ENCODE measurements at places on chromosomes 2 and 18.

GRCh38 chr2:47309952-47310800 lies 92.8 kb upstream of the MSH2 start:
- no peak for DNase-seq

DNA sequence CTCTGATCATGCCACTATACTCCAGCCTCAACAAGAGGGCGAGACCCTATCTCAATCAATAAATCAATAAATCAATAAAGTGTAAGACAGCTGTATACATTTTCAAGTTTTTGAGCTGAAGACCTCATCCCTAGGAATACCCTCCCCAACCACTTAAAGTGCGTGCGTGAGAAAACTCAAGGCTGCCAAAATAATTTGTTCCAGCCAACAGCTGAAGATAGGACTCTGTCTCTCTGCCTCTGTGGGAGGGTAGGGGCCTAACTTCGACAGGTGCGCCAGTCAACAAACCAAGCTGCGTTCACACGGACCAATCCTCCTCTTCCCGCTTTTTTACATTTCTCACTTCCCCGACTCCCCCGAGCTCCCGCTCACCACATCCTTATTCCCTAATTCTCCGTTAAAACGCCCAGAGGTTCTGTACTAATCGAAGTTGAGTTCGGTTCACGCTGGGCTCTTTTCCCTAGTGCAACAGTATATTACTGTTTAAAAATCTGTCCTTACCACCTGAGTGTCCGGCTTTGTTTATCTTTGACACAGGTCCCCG lies 618 bp downstream of the POLR2D start:
- DNase-seq: no peak

DNA sequence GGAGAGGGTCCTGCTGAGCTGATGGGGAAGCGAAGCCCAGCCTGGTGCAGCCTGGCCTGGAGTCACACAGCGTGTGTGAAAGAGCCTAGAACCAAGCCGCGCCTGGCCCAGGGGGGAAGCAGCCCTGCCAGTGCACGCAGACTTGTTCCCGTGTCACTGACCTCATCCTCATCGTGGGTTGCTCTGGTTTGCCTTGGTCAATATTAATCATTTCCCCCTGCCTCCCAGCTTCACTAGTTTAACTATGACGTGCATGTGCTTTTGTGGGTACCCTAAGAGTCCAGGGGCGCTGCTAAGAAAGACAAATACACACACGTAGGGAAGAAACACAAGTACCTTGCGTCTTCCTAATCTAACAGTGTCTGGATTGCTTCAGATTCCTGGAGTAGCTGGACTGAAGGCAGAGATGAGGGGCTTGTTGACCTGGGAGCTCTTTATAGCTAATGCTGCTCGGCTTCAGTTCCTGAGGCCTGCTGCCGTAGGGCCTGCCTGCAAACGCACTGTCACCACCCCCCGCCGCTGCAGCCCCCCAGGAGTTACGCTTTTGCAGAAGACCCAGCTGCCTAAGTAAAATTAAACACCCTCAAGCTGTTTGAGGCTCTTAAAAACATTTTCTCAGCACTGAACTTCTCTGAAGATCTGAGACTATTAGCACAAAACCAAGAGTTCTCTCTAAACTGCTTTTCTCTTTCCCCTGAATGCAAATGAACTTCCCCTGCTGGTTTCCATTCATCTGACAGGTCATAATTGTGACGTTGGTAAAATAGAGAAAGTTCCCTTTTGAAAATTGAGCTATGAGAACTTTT lies 159.2 kb downstream of the FAM210A start:
- no peak for DNase-seq

DNA sequence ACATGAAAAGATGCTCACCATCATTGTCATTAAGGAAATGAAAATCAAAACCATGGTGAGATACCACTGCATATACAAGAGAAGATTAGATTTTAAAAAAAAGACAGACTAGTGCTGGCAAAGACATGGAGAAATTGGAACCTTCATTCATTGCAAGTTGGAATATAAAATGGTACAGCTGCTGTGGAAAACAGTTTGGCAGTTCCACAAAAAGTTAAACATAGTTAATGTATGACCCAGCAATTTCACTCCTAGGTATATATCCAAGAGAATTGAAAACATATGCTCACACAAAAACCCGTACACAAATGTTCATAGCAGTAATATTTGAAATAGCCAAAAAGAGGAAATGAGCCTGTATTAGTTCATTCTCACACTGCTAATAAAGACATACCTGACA lies 33.7 kb upstream of the MBOAT2 start:
- DNase-seq: peak; percentile 20

DNA sequence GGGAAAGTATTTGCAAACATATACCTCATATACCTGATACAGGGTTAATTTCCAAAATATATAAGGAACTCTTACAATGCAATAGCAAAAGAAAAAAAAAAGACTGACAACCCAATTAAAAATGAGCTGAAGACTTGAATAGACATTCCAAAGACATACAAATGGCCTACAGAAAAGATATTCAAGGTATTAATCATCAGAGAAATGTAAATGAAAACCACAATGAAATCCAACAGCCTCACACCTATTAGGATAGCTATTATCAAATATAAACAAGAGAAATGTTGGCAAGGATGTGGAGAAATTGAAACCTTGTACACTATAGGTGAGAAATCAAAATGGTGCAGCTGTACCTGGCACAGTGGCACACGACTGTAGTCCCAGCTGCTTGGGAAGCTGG lies 25.7 kb downstream of the NR4A2 start:
- DNase-seq: no peak

DNA sequence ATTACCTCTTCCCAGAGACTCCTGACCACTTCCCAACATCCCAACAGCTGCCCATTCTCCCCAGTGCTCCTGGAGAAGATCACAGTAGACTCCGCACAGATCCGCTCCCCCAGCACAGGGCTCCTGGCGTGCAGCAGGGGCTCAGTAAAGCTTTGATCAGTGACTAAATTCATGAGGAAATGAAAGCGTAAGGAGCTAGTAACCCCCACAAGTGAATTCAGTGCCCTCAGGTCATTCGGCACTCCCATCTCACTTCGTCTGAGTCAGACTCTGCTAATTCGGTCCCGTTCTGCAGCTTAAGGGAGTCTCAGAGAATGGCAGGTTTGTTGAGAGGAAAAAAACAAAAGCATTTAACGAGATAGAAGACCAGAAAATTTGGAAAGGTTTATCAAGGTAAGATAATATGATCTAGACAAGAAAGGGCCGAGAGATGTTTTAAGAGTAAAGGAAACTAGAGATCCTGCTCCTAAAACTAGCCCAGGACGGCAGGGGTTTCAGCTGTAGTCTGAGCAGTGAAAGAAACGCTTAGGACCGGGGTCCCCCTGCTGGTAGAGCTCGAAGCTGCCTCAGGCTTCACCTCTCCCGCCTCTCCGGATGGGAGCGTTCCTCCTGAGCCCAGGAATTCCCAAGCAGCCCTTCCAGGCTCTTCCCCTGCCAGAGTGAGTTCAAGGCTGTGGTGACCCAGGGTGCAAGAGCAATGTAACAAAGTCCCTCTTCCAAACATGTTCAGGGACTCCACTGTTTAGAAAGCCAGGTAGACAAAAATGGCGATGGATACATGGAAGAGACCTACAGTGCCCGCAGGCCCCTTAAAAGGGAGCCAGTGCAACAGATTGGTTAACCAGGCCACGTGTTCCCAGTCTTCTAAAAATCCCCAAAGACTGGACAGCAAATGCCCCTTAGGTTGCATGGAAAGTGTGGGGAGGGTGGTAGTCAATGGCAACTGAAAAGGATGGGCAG lies 127.3 kb downstream of the DNER start:
- peak; percentile 22 for DNase-seq

DNA sequence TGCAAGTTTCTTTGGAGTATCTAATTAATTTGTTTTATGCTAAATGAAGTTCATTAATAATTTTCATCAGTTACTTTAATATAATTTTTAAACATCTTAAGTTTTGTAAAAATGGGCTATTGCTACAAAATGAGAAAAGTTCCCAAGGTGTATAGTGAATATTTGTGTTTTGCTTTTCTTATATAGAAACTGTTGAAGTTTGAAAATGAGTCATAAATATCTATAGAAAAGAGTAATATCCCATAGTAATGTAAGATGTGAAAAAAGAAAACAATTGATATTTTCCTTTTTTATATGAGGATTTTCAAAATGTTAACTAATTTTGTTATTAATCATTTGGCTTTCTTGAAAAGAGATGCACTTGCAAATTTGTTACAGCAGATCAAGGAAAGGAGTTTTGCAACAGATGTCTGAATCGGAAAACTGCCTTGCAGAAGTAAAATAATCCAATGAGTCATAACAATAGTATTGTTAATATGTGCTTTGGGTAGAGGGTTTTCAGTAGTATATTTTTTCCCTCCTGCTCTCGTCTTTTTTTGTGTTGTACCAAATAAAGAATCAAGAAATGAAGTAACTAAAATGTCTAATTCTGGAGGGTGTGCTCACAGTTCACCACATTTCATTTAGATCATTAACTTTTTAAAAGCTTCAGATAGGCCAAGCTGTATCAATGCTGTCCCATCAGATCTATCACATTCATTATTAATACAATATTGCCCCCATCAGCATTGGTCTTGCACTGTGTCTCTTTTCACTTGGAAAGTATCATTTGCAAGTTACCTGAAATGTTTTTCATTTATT lies 15.5 kb downstream of the DUSP19 start:
- DNase-seq: no peak

- no peak for DNase-seq
These were observed 66.2 kb upstream of the LCLAT1 start for GRCh38 chr2:30380824-30381223.

- DNase-seq: no peak
These were observed 2.1 kb downstream of the EFR3B start for GRCh38 chr2:25044011-25044410.

- no peak for DNase-seq
These were observed 65.1 kb upstream of the DAPL1 start for GRCh38 chr2:158729873-158730620.

GRCh38 chr2:233448220-233448559 lies 93.9 kb downstream of the DGKD start:
- DNase-seq: no peak

DNA sequence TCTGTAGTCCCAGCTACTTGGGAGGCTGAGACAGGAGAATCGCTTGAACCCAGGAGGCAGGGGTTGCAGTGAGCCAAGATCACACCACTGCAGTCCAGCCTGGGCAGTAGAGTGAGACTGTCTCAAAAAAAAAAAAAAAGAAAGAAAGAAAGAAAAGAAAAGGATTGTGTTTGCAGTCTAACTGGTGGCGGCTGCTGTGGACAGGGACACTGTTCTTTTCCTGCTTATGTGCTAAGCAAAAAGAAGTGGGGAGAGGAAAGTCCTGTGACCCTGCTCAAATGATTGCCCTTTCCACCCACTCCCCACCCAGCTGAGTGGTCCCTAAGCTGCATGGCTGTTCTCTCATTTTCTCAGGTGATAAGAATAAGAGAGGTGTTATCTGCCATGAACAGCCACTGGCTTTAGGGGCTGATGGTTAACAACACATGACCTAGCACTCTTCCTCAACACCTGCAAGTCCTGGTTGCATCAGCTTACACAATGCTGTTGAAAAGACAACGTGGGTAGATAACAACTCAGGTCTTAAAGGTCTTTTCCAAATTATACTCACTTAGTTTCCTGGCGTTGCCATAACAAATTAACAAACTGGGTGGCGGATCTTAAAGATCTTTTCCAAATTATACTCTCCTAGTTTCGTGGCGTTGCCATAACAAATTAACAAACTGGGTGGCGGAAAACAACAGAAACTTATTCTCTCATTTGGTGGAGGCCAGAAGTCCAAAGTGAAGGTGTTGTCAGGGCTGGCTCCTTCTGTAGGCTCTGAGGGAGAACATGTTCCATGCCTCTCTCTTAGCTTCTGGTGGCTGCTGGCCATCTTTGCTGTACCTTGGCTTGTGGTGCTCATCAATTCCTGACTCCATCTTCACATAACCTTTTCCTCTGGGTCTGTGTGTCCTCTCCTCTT lies 90.3 kb upstream of the RTN4 start:
- no peak for DNase-seq

DNA sequence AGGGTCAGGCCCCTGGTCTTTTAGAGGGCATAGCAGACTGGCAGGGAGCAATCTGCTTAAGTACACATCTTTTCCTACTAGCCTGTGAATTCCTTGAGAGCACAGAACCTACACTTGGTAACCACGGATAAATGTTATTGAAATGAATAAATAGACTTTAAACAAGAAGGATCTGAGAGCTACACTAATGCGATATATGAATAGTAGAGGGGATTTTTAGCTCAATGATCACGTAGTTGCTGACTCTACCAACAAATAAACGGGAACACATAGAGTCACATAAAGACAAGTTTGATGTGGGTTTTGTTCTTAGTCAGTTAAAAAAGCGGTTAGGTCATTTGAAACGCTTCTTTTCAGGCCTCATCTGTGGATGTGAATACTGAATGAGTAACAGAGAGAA lies 290.3 kb upstream of the CCDC68 start:
- DNase-seq: no peak
